ENCODE measurements at places on chromosomes 5 and 9. TPM values are rescaled to one million over a fixed set of nuclear protein-coding genes. Genes with fewer than 3 reads are reported as not detected.

Gene IFNA5
- total RNA-seq: not detected

Gene PRDM9
- not detected for total RNA-seq

DNA sequence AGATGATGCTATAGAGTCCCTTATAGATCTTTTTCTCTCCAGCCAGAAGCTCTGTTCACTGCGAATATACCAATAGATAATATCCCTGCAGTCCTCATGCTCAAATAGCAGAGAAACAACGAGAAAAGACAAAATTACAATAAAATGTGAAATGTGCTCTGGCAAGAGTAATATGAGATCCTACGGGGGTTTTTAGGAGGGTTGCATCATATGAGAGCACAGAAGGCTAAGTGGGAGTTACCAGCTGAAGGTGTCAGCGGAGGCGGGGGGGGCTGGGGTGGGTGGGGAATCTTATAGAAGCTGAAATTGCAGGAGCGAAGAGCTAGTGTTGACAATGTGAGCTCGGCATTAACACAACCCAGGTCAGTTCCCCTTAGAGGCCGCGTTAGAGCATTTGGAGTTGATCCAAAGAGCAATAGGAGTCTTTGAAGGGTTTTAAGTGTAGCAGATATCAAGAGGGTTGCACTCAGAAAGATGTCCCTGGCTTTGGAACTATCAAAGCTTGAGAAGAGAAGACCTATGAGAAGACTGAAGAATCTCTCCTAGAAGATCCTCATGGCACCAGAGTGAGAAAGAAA lies 109.7 kb downstream of the BASP1 start:
- DNase-seq: no peak

GRCh38 chr9:130438382-130438981 lies 6.3 kb upstream of the ASS1 start:
- DNase-seq: no peak

DNA sequence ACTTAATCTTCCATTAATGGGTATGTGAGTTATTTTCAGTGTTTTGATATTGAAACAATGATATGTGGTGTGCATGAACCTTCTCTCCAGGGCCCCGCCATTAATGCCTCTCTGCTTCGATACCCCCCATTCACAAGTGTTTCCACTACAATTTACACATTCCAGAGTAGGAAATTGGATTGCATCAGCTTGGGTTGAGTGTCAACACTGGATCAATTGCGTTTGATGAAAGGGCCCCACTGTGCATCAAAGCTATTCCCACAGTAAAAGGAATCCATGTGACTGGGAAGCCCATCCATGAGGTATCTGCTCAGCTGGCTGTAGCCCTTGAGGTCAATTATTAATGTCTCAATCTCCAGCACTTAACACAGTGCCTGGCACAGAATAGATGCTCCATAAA lies 17.8 kb upstream of the LVRN start:
- DNase-seq: no peak

- no peak for DNase-seq
These were observed 338.6 kb downstream of the PTPRD start for GRCh38 chr9:10274175-10274574.

DNA sequence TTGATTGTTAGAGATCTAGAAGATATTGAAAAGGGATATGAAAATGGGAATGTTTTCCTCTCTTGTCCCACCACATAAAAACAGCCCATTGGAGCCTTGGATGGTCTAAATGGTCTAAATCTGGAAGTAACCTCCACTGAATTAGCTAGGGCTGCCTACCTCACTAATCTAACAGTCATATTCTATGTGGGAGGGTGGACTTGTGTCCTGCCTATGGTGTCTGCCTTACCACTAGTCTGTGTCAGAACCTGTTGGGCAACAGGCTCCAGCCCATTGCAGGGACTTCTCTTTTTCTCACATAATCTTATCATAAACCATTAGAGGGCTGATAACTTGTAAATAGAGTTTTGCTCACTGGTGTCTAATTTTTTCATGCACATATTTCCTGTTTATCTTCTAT lies 548.8 kb upstream of the CDH18 start:
- no peak for DNase-seq

DNA sequence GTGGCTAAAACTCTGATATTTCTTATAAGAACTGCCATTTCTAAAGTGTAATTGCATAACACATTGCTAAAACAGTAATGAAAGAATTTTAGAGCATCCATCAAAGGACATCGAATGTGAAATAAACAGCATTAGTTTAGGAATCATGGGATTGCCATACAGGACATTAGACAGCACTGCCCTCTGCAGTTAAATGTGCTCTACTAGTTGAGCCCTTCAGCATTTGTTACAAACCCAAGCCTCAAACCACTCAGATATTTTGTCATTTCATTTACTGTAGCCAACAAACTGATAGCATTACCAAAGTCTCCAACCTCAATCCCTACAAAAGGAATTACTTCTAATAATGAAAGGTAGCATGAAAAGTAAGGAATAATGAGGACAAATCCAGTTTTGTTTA lies 116.8 kb upstream of the COX7C start:
- DNase-seq: no peak

GRCh38 chr9:1179366-1179765 lies 129.2 kb downstream of the DMRT2 start:
- DNase-seq: no peak

GRCh38 chr9:88750832-88751360 lies 215.9 kb downstream of the NXNL2 start:
- DNase-seq: no peak

GRCh38 chr5:71632168-71632567 lies 45.0 kb downstream of the MCCC2 start:
- no peak for DNase-seq

All from activated CD8-positive, alpha-beta T cell treated with anti-CD3 and anti-CD28 coated beads, Interleukin-2, amount 10 ng/mL, durations not matched to agents 7 days and 5 days (primary cell).